ENCODE measurements at places on chromosomes 4 and X.

GRCh38 chr4:83251447-83251830 lies 33.2 kb downstream of the COQ2 start:
- peak; percentile 41 for DNase-seq

DNA sequence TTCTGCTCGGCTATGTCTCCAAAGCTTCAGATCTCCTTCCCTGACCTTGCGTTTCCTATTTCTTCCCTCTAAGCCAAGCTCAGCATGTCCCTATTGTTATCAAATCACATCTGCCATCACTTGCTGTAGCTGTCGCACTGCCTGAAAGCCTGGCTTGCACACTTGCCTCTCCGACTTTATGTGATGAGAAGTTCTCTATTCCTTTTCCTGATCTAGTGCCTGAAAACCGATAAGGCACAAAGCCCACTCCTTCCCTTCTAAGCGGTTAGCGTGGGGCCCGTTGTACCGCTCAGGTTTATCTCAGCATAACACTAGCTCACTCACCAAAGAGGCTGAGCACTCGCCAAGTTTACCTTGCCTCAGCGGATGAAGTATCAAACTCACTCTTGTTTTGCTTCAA lies 816 bp downstream of the NMU start:
- DNase-seq, result no peak

DNA sequence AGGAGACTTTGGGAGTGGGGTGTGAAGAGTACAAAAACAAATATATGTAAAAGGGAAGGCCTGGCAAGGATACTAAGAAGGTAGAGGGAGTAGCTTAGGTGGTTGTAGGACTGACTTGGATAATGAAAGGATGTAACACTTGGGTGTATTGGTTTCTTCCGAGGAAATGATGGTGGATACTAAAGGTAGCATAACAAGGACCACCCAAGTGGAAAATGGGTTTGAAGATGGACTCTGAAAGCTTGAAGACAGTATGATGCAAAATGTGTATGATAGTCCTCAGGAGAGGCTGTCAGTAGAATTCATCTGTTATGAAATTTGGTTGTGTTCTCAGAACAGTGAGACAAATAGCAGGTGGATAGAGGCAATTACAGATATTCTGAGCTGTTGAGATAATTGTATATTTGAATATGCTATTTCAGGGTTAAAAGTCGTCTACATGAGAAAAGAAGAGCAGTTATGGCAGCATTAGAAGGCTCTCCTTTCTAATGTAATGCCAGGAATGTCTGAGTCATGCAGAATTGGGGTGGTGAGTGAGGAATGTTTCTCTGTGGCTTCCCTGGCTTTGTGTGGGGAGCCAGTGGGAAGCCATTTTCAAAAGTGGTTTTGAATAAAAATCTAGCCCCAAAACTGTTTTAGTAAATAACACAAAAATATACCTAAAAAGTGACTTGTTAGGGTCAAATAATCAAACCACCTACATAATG lies 75.6 kb downstream of the FHIP1A start:
- DNase-seq, result peak; percentile 85

DNA sequence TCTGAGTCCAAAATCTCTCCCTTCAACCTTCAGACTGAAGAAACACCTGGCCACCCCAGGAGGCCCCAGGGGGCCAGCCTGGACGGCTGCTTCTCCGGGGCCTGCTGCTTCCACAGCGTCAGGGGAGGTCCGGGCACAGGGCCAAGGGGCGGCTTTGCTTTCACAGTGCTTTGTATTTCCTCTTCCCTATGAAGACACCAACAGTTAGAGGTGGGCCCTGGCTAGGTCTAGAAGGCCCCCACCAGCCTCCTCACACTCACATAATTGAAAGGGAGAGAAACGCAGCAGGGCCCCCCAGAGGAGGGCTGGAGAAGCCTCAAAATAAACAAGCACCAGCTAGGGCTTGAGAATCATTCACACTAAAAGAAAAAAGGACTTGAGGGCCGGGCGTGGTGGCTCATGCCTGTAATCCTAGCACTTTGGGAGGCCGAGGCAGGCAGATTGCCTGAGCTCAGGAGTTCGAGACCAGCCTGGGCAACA lies 17.8 kb downstream of the SCD5 start:
- no peak for DNase-seq

DNA sequence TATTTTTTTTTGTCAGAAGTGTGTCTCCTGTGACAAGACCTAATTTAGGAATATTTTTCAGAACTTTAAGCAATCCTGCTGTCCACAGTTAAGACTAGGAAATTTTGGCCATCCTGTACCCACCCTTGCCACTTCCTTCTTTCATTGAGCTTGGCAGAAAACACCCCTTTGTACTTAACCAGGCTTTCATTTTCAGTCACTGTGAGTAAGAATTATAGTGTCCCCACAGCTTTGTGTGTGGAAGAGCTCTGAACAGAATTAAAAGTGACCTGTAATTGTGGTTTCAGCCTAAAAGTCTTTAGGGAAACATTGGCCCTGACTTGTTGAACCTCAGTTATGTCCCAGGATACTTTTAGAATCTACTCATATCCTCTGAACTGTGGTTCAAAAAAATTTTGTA lies 153.7 kb upstream of the BMP3 start:
- no peak for DNase-seq

DNA sequence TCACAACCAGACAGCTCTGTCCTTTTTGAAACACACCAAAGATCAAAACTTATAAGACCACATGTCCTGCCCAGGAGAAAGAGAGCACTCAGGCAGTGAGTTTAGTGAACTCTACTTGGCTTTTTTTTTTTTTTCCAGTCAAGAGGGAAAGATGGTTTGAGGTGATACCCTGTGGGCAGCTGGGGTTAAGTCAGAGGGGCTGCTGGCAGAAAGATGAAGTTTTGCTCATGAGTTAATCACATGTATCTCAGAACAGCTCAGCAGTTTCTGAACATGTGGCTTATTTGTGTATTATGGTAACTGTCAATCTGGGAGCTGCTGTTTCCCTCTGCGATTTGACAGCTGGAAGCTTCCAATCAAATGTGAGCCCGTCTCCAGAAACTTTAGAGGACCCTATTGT lies 56.4 kb upstream of the MAP3K15 start:
- DNase-seq, result no peak

- no peak for DNase-seq
Measured at GRCh38 chrX:97846718-97847237, 963.1 kb downstream of the RPA4 start.

- DNase-seq, result peak; percentile 89
Measured at GRCh38 chr4:38322714-38323113, 341.3 kb upstream of the KLF3 start.

Data from RPMI7951 (cell line).